ENCODE measurements at places on chromosomes 1 and 21.

DNA sequence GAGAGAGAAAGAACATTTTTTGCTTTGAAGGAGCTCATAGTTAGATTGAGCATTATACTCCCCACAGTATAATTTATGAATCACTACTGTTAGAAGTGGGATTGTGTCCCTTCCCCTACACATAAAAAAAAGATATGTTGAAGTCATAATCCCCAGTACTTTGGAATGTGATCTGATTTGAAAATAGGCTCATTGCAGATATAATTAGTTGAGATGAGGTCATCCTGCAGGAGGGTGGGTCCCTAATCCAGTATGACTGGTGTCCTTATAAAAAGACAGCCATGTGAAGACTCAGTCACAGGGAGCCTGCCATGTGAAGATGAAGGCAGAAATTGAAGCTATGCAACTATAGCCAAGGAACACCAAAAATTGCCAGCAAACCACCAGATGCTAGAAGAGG, 76.4 kb downstream of the TGFB2 start:
- no peaks in the 10 kb centered on the region for H3K36me3 ChIP-seq

DNA sequence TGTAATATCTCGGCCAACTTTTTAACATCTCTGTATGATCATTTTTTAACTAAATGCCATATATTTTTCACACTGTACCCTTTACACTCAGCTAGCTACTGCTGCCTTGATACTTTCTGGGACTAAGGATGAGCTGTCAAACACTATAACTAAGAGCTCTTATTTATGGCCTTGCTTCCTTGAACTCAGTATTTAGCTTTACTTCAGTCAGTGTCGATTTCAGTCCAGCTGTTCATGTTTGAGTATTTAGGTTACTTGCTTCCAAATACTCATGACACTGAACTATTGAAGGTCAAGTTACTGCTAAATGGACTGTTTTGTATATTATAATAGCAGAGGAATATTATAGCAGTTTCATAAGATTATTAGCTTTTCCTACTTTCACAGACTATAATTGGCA, 25.9 kb upstream of the USP25 start:
- no peak overlapping the region for H3K27ac ChIP-seq
- no peak overlapping the region for H3K4me3 ChIP-seq
- no peaks in the 10 kb centered on the region for H3K36me3 ChIP-seq
- H3K4me1 ChIP-seq: no peaks in the 10 kb centered on the region

DNA sequence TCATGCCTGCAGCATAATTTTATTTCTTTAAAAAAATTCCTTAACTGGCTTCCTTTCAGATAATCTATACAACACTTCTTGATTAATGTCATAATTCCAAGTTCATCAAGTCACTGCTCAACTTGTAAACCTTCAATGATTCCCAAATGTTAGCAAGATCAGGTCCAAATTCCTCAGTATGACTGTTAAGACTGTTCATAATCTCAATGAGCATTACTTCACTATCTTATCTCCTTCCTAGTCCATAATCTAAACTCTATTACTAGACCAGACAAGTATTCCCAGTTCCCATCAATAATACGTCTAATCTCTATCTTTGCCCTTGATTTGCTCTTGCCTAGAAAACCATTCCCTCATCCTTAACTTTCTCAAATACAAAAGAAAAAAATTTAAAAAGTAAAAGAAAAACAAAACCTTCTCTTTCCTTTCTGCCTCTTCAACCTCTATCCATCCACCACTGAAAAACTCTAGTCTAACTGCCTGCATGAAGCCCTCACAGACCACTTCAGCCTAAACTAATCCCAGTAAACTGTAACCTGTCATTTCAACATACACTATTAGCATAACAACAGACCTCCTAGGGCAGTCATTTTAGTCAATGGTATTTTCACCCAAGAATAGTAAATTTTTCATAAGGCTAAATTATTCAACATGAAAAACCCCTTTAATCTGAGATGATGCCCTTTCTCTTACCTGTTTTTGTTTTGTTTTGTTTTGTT, 15.5 kb downstream of the LUZP1 start:
- H3K27ac ChIP-seq: no peak overlapping the region
- H3K4me1 ChIP-seq: peaks cover 2% of the 10 kb centered on the region
- no peak overlapping the region for H3K4me3 ChIP-seq

DNA sequence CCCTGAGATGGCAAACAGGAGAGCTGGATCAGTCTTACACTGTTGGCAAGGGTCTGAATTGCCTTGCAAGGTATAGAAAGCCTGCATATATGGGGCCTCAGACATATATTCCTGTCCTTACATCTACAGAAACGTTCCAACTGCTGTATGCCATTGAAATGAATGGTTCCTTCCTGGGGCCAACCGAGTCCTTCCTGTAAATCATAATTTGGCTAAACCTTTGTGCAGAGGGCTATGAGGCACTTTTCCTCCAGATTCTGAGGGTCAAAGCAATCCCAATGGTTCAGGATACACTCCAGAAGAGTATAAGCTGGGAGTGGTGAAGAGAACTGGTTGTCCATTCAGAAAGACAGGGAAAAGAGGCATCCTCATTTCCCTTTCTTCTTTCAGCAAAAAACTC, 190.5 kb downstream of the PTPRC start:
- no peak overlapping the region for H3K4me3 ChIP-seq
- H3K36me3 ChIP-seq: peaks cover 3% of the 10 kb centered on the region
- no peak for DNase-seq
- H3K27ac ChIP-seq: no peak overlapping the region

- no peaks in the 10 kb centered on the region for H3K27me3 ChIP-seq
- H3K4me3 ChIP-seq: no peak overlapping the region
- no peak overlapping the region for H3K27ac ChIP-seq
- H3K4me1 ChIP-seq: peaks cover 12% of the 10 kb centered on the region
Observed at GRCh38 chr1:3697810-3698209, 45.5 kb downstream of the TP73 start.

GRCh38 chr1:226798427-226799411, 59.6 kb upstream of the ITPKB start:
- H3K27me3 ChIP-seq: no peaks in the 10 kb centered on the region
- H3K4me3 ChIP-seq: no peak overlapping the region
- peak overlapping the region; percentile 75 for H3K27ac ChIP-seq
- peak; percentile 82 for DNase-seq

- H3K4me1 ChIP-seq: no peaks in the 10 kb centered on the region
- no peak overlapping the region for H3K27ac ChIP-seq
- no peaks in the 10 kb centered on the region for H3K36me3 ChIP-seq
- H3K4me3 ChIP-seq: no peak overlapping the region
- no peaks in the 10 kb centered on the region for H3K27me3 ChIP-seq
Observed at GRCh38 chr1:75533085-75533484, 77.8 kb downstream of the SLC44A5 start.

GRCh38 chr1:39507230-39507928, 15.9 kb downstream of the BMP8A start:
- H3K27me3 ChIP-seq: no peaks in the 10 kb centered on the region
- peaks cover 7% of the 10 kb centered on the region for H3K4me1 ChIP-seq
- DNase-seq: no peak
- H3K36me3 ChIP-seq: no peaks in the 10 kb centered on the region
- H3K27ac ChIP-seq: no peak overlapping the region

GRCh38 chr21:41064334-41064791, 103.6 kb upstream of the BACE2 start:
- H3K4me3 ChIP-seq: no peak overlapping the region
- no peaks in the 10 kb centered on the region for H3K36me3 ChIP-seq
- H3K27me3 ChIP-seq: peaks cover 13% of the 10 kb centered on the region
- no peak for DNase-seq
- no peaks in the 10 kb centered on the region for H3K4me1 ChIP-seq

- peaks cover 7% of the 10 kb centered on the region for H3K4me1 ChIP-seq
- DNase-seq: no peak
- H3K27me3 ChIP-seq: no peaks in the 10 kb centered on the region
- H3K4me3 ChIP-seq: peak overlapping the region; percentile 95
Observed at GRCh38 chr1:150875197-150876118, 941 bp downstream of the ARNT start.

- no peak overlapping the region for H3K27ac ChIP-seq
- no peak overlapping the region for H3K4me3 ChIP-seq
- DNase-seq: no peak
- H3K36me3 ChIP-seq: no peaks in the 10 kb centered on the region
- no peaks in the 10 kb centered on the region for H3K27me3 ChIP-seq
- no peaks in the 10 kb centered on the region for H3K4me1 ChIP-seq
Observed at GRCh38 chr21:38196036-38196435, 60.8 kb upstream of the KCNJ15 start.

GRCh38 chr1:119651641-119652040, 3.6 kb upstream of the ZNF697 start:
- H3K36me3 ChIP-seq: no peaks in the 10 kb centered on the region
- no peak overlapping the region for H3K4me3 ChIP-seq
- no peaks in the 10 kb centered on the region for H3K4me1 ChIP-seq
- H3K27me3 ChIP-seq: peaks cover 50% of the 10 kb centered on the region
- no peak for DNase-seq

DNA sequence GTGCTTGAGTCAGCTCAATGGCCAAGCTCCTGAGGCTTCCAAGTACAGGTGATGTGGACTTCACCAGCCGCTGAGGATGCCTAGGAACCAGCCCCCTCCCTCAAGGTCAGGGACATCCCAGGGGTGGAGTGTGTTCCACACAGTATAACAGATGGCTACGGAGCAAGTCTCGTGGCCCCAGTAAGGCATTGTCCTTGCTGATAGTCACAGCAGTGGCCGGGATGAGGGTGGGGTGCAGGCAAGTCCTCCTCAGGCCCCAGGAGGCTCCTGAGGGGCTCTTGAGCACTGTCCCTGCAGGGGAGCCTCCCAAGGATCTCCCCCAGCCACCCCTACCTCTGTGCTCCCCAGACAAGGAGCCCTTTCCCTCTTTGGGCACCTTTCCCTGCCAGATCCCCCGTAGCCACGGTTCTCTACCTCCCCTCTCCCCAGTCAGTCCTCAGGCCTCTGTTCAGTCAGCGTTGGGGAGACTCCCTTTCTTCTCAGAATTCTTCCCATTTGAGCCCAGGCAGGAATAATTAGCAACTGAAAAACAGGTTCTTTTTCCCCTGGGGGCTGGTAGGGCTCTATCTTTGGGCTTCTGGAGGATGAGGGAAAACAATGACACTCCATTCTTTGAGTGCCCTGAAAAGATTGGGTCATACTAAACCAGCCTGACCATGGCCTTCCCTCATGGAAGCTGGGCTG, 7.1 kb upstream of the THEM5 start:
- no peaks in the 10 kb centered on the region for H3K4me1 ChIP-seq
- no peak overlapping the region for H3K4me3 ChIP-seq
- no peak for DNase-seq
- H3K27me3 ChIP-seq: no peaks in the 10 kb centered on the region
- no peaks in the 10 kb centered on the region for H3K36me3 ChIP-seq

- no peak overlapping the region for H3K27ac ChIP-seq
- no peak for DNase-seq
- no peaks in the 10 kb centered on the region for H3K4me1 ChIP-seq
- no peaks in the 10 kb centered on the region for H3K27me3 ChIP-seq
- H3K4me3 ChIP-seq: no peak overlapping the region
- H3K36me3 ChIP-seq: no peaks in the 10 kb centered on the region
Observed at GRCh38 chr1:217117973-217118465, 394.8 kb upstream of the ESRRG start.

GRCh38 chr1:58057826-58058225, 488.7 kb downstream of the OMA1 start:
- H3K4me1 ChIP-seq: no peaks in the 10 kb centered on the region
- no peak for DNase-seq
- no peaks in the 10 kb centered on the region for H3K36me3 ChIP-seq
- no peaks in the 10 kb centered on the region for H3K27me3 ChIP-seq

GRCh38 chr1:152325111-152325510, at the start of gene FLG:
Gene FLG (minus strand): TSS chr1:152325239. CDS start chr1:152315456, 9,783 bp downstream.
- DNase-seq: no peak
- H3K27me3 ChIP-seq: no peaks in the 10 kb centered on the region
- H3K4me3 ChIP-seq: no peak within 1 kb of the TSS
- H3K4me1 ChIP-seq: no peaks in the 10 kb centered on the region
- H3K27ac ChIP-seq: no peak within 1 kb of the TSS

DNA sequence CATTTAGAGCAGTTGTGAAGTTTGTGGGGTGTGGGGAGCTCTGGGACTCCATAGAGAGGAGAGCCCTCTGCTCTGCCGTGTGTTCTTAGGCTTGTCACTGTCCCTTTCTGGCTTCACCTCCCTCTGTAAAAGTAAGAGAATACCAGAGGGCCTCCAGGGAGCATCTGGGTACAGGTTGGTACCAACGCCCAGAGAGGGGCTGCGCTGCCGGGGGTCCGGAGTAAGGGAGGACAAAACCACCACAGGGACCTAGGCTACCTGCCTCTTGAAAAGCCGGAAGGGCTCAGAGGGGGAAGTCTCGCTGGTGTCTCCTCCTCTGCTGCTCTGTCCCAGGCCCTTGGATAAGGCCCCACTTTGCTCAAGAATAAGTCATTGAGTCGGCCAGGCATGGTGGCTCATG, 3.1 kb upstream of the TINAGL1 start:
- no peak for DNase-seq
- H3K4me1 ChIP-seq: peaks cover 20% of the 10 kb centered on the region
- H3K27ac ChIP-seq: no peak overlapping the region
- no peak overlapping the region for H3K4me3 ChIP-seq
- H3K27me3 ChIP-seq: peaks cover 20% of the 10 kb centered on the region

GRCh38 chr1:109790735-109791494, 27.2 kb upstream of the EPS8L3 start:
- H3K36me3 ChIP-seq: no peaks in the 10 kb centered on the region
- H3K27me3 ChIP-seq: no peaks in the 10 kb centered on the region
- H3K27ac ChIP-seq: peak overlapping the region; percentile 32
- H3K4me3 ChIP-seq: no peak overlapping the region

GRCh38 chr1:192118881-192119405, 39.3 kb upstream of the RGS18 start:
- H3K4me3 ChIP-seq: no peak overlapping the region
- H3K4me1 ChIP-seq: no peaks in the 10 kb centered on the region
- DNase-seq: no peak
- no peaks in the 10 kb centered on the region for H3K27me3 ChIP-seq

DNA sequence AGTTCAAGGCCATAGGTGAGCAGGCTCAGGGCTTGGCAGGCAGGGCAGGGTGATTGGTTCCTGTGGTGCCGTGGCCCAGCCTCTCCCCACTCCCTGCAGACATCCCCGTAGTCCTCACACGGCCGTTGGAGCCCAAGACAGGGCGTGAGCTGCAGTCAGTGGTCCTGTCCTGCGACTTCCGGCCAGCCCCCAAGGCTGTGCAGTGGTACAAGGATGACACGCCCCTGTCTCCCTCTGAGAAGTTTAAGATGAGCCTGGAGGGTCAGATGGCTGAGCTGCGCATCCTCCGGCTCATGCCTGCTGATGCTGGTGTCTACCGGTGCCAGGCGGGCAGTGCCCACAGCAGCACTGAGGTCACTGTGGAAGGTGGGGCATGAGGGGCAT, 71.9 kb downstream of the OBSCN start:
- no peak for DNase-seq
- no peaks in the 10 kb centered on the region for H3K27me3 ChIP-seq
- peaks cover 70% of the 10 kb centered on the region for H3K36me3 ChIP-seq
- H3K4me3 ChIP-seq: no peak overlapping the region

GRCh38 chr1:217133092-217133491, 409.9 kb upstream of the ESRRG start:
- no peak overlapping the region for H3K4me3 ChIP-seq
- no peak overlapping the region for H3K27ac ChIP-seq
- no peaks in the 10 kb centered on the region for H3K36me3 ChIP-seq
- DNase-seq: no peak
- H3K27me3 ChIP-seq: peaks cover 39% of the 10 kb centered on the region
- H3K4me1 ChIP-seq: no peaks in the 10 kb centered on the region

- H3K4me3 ChIP-seq: no peak overlapping the region
- H3K36me3 ChIP-seq: no peaks in the 10 kb centered on the region
- H3K27me3 ChIP-seq: no peaks in the 10 kb centered on the region
- no peak overlapping the region for H3K27ac ChIP-seq
- no peaks in the 10 kb centered on the region for H3K4me1 ChIP-seq
Observed at GRCh38 chr1:68103011-68103545, 52.7 kb upstream of the DIRAS3 start.

Data from thymus (tissue), 14 donors.